ENCODE measurements at places on chromosomes 16 and 17.

DNA sequence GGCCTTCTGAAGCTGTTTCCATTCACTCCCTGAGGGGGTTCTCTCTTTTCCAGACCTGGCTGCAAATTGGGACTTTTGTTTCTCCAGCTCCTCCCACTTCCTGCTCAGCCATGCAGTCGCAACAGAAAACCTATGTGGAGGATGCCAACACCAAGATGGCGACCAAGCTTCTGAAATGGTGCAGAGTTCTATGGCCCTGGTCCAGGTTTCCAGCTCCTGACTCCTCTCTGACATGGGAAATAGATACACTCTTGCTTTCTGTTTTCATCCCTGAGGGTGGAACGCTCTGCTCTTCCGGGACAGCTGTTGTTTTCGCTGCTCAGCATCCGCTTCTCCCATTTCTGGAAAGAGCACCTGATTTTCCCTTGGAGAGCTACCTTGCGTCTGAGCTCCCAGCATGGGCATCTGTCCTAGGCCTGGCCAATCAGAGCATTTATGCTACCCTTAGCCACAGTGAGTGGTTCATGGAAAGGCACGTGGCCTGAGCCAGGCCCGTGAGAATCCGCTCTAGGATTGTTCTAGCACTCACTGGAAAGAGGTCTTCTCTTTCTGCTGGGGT lies 8.1 kb downstream of the GPRC5B start:
- DNase-seq, result no peak

DNA sequence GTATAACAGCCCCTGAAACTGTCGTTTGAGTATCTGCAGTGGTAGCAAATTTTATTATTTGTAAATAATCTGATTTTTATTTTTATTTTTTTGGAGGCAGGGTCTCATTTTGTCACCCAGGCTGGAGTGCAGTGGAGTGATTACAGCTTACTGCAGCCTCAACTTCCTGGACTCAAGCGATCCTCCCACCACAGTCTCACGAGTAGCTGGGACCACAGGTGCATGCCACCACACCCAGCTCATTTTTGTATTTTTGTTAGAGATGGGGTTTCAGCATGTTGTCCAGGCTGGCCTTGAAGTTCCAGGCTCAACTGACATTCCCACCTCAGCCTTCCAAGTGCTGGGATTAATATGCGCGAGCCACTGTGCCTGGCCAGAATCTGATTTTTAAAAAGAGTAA lies 2.8 kb downstream of the NDEL1 start:
- no peak for DNase-seq

- DNase-seq, result peak; percentile 98
These were observed 8.2 kb downstream of the IGFBP4 start for GRCh38 chr17:40451420-40451819.

DNA sequence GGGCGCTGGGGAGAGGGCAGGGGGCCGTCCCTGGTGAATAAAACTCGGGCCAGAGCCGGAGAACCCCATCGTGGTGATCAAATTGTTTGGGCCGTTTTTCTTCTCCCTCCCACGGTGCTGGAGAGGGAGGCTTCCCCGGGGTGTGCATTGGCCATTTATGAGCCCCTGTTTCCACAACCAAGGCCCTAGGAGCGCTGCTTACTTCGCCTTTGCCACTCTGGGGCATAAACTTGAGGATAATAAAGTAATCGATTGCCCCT lies 544 bp downstream of the CCP110 start:
- DNase-seq, result peak; percentile 8

GRCh38 chr16:67750466-67750865 lies 31.4 kb upstream of the GFOD2 start:
- no peak for DNase-seq

All from cardiac muscle cell (in vitro differentiated cells and primary cell).